ENCODE measurements at places on chromosomes 5 and 9.

DNA sequence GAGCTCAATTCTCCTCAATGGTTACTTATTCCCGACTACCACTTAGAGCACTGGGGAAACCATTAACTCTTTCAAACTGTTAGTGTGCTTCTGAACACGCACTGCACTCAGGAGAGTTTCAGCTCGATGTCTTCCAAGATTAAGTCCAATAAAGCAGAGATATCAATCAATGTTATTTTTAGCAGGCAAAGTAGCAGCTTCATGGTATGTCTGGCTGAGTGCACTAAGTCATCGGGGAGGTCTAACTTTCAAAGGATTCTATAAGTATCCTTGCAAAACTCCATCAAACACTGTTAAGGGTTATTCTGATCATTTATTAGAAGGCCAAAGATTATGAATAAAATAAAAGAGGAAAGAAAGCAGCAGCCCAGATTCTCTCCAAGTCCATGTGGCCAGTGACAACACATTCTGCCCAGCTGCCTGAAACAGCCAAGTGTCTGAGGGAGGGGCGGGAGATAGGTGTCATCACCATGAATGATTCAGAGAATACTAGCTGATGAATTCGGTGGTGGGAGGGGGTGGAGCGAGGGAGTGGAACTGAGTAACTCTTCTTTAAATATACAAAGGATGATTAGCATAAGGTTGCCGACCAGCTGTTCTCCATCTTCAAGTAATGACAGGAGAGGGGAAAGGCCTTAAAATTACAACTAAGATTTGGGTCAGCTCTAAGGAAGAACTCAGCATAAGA lies 21.3 kb downstream of the NREP start:
- no peak for DNase-seq

GRCh38 chr5:113357696-113358476 lies 76.9 kb downstream of the TSSK1B start:
- DNase-seq: no peak

DNA sequence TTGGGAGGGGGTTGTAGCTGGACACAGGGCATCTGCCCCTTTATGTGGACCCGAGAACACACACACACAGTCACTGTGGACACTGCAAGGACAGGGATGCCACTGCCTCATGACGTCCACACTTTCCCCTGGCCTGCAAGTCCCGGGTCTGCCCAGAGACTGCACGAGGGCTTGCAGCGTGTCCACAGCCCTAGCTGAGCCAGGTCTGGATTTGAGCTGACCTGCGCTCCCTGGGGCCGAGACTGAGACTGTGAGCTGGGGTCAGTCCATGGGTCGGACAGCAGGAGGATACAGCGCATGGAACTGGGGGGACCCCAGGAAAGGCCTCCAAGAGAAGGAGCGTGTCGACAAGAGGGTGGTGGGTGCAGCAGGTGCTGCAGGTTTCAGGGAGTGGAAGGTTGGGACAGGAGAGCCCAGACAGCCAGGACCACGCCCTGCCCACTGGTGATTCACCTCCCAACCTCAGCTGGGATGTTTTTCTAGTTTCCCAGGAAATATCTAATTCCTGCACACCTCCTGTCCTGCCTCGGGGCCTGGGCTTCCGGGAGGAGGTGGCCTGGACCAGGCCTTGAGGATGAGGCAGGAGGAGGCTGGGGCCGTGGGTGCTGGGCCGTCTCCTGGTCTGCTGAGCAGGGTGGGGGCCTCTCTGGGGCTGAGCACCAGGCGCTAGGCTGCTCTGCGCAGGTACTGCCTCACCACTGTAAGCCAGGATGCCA lies 806 bp upstream of the RNF224 start:
- DNase-seq: no peak

DNA sequence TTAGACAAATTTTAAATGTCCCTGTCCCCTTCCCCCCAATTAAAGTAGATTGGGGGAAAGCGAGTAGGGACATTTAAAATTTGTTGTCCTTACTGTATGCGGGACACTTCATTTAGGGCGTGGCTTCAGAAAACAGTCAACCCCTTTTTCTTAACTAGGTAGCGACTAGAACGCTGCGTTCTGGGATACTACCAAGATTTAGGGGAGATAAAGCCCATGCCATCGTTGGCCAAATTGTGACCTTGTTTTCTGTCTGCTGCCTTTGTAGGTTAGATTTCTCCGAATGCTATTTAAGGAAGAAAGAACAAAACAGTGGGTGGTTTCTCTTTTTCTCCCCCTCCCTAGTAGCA lies 1.2 kb downstream of the CKS2 start:
- DNase-seq: no peak

DNA sequence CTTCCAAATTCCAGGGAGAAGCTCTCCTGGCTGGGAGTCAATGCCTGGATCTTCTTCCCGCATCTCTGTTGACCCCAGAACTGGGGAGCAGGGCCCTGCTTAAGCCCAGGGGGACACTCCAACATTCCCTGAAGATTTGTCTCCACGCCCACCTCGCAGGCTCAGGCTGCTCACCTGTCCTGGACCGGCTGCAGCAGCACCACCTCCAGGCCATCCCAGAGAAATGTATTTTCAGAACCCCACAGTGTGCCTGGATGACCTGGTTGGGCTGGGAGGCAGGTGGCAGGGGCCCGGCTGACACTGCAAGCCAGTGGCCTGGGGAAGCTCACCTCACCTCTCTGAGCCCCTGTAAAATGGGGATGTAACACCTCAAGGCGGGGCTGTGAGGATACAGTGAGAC lies 27.1 kb upstream of the ZBTB43 start:
- no peak for DNase-seq

DNA sequence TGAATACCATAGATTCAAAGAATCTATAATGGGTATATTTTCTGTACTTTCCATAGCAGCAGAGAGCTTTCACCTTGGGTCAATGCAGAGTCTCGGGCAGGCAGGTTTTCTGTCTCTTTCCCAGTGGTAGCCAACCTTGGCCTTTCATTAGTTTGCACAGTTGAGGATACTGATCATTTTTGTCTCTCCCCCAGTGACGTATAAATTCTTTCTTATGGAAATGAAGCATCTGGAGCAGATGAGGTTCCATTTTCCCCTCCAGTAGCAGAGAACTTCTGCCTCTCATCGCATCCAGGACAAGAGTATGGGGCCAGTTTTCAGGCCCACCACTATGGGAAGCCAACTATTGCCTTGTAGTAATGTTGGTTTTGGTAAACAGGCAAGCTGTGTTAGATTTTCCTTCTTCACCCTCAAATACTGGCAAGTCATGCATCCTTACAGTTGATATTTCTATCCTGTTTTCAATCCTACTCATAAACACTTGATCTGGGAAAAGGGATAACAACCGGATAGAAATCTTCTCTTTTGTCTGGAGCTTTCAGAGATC lies 845.2 kb upstream of the CDH18 start:
- no peak for DNase-seq
